Stimulated activated CD4-positive, alpha-beta T cell treated with anti-CD3 and anti-CD28 coated beads, Interleukin-12 subunit alpha, Interleukin-12 subunit beta, amount 100 ng/mL, for 48 hours (primary cell): ENCODE measurements at places on chromosomes 5 and 9.

DNA sequence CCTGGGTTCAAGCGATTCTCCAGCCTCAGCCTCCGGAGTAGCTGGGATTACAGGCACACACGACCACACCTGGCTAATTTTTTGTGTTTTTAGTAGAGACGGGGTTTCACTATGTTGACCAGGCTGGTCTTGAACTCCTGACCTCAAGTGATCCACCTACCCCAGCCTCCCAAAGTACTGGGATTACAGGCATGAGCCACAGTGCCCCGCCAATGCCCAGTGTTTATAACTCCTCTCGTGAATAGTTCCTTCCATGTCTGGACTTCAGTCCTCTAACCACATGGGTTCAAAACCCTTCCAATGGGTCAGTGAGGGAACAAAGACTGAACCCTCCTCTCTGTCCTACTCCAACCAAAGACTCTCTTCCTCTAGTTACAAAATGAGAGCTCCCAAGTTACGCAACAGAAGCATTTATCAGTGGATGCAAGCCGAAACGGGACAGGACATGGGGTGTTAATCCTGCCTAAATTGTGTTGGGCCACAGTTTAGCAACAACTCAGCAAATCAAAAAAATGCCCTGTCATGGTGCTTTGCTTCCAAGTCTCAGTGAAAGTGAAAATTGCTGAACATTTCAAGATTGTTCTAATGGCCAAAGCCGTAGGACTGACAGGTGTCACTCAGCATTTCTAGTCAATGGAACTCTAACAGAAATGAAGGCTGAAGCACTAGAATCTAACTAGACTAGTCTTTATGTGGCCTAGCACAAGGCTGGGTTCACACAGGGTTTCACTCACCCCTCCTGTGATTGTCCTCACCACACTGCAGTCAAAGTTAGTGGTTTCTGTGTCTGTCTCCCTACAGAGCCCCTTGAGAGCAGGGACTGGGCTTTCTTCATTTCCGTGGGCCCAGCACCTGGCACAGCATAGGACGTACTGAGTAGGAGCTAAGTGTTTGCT, 3.2 kb upstream of the TMEM245 start:
- no peak for DNase-seq

DNA sequence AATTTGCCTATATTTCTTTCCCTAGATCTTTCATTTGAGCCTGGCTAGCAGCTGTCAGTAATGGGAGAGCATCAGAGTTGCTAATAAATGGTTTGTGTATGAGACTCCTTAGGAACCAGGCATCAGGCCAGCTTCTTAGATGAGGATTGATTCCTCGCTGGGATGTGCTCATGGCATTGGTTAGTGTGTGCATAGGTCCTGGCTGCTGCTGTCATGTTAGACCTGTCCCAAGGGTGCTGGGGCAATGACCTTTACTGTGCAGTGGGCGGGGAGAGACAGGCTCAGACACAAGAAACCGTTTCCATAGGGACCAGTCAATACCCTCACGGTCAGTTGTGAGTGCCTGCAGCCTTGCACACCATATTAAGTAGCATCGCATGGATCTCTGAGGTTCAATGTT, 112.3 kb upstream of the NR3C1 start:
- no peak for DNase-seq

- DNase-seq = no peak
Measured at GRCh38 chr9:107816561-107817021, 327.0 kb upstream of the KLF4 start.

GRCh38 chr9:75599126-75599525, 291.3 kb upstream of the PCSK5 start:
- no peak for DNase-seq

GRCh38 chr5:12320331-12320730, 416.1 kb upstream of the CTNND2 start:
- DNase-seq = no peak

- DNase-seq = no peak
Measured at GRCh38 chr9:16039988-16040761, 487.3 kb downstream of the CCDC171 start.

DNA sequence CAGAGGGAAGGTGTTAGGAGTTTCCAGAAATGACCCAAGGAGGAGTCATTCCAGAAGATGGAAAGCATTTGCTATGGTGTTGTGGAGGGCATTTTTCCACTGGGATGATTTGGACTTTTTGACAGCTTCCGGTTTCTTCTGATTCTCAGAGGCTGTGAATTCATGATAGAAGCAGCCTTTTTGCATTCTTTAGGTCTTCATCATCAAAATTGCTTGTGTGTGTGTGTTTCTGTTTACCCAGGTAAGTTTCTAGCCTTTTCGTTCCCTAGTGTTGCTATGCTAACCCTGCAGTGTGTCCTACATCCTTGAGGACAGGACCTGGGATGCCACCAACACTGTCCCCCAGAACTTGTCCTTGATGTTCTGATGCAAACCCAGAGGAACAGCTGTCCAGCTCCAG, 19.6 kb downstream of the IRX1 start:
- DNase-seq = no peak

GRCh38 chr9:90770182-90770738, 31.4 kb upstream of the SYK start:
- DNase-seq = no peak

GRCh38 chr5:72552041-72552557, 44.9 kb upstream of the ZNF366 start:
- no peak for DNase-seq

DNA sequence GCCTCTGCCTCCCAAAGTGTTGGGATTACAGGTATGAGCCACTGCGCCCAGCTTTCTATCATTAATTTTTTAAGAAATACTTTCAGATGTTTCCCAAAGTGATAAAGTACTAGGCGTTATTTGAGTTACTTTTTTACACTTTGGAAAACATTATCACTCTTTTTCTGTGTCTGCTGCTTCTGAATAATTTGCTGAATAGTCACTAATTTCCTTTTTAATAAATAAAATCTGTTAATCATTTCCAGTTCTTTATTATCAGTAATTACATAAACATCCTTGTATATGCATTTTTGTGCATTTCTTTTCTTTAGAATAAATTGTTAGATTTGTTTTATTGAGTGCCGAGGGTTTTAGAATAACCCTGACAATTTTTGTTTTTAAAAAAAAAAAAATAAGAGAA, 48.6 kb downstream of the UHRF2 start:
- no peak for DNase-seq

- DNase-seq = no peak
Measured at GRCh38 chr9:133368249-133368881, 7.5 kb downstream of the SURF4 start.

GRCh38 chr5:87751824-87752223, 339.1 kb upstream of the CCNH start:
- DNase-seq = no peak

DNA sequence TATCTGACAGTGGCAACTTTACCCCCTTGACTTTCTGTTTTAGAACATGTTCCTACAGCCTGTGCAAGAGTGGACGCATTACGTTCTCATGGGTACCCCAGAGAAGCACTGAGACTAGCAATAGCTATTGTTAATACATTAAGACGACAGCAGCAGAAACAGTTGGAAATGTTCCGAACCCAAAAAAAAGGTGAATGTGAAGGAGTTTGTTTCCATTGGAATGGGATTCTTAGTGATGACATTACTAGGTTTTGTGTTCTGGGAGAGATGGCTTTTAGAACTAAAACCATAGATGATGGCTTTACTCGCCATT, 194.1 kb downstream of the ZSWIM6 start:
- no peak for DNase-seq

DNA sequence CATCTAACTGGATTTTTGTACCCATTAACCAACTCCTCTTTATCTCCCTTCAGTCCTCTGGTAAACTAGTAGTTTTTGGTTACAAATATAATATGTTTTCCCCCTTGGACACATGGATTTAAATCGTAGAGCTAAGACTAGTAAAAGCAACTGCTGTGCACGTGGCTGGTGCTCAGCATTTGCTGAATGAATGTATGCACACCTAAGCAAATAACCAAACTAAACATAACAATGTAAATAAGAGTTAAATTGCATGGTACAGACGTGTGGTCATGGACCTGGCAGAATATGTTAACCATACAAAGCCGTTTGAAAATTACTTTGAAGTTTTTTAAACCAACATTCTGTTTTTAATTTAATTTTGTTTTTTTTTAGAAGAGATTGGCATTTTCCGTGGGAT, 65.2 kb upstream of the FYB1 start:
- no peak for DNase-seq

DNA sequence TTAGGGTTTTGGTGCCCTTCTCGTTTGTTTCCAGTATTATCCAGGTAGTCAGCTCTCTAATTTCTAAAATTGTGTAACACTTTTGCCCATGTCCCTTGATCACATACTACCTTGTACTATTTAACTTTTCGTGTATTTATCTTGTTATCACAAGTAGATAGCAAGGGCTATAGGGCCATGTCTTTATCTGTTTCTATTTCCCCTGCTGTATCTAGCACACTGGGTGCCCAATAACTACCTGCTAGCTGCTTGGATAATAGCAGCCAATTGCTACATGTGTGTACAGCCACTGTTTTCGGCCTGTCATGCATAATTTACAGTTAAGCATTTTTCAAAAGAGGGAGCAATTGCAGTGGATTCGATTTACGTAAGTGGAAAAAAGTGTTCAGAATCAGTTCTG, 64.8 kb upstream of the TNFAIP8 start:
- no peak for DNase-seq
